ENCODE measurements at places on chromosomes 7 and 10.
A peak's percentile ranks its signal among the peaks of the same experiment; 100 is the strongest.

DNA sequence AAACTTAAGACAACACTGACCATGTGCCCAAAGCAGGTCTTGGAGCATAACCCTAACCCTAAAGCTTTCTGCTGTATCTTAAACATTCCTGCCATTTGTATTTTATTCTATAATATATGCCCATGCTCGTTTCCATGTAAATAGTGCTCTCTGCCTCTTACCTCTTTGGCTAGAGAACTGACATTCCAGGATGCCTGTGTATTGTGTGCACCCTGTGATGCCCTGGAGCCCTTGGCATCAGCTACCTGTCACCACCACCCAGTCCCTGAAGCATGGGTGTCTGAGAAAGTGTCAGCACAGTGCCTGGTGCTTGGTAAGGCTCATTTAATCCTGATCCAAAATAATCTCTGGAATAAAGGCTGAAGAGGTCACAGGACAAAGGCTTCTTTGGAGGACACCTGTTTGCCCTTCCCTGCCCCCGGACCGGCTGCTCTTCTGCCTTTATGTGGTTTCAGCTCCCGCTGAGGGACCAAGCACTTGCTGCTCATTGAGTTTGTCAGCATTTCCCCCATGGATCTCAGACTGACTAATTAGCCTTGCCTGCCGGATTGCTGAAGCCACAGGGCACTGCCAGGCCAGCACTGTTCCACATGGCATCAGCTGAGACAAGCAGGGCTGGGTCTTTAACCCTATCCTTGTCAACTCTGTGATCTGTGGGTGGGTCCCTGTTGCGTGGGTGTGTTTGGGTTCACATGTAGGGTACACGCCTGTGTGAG lies 139.1 kb upstream of the SORCS3 start:
- peak; percentile 59 for DNase-seq

- no peak for DNase-seq
These were observed 11.2 kb downstream of the GPR146 start for GRCh38 chr7:1055491-1055955.

DNA sequence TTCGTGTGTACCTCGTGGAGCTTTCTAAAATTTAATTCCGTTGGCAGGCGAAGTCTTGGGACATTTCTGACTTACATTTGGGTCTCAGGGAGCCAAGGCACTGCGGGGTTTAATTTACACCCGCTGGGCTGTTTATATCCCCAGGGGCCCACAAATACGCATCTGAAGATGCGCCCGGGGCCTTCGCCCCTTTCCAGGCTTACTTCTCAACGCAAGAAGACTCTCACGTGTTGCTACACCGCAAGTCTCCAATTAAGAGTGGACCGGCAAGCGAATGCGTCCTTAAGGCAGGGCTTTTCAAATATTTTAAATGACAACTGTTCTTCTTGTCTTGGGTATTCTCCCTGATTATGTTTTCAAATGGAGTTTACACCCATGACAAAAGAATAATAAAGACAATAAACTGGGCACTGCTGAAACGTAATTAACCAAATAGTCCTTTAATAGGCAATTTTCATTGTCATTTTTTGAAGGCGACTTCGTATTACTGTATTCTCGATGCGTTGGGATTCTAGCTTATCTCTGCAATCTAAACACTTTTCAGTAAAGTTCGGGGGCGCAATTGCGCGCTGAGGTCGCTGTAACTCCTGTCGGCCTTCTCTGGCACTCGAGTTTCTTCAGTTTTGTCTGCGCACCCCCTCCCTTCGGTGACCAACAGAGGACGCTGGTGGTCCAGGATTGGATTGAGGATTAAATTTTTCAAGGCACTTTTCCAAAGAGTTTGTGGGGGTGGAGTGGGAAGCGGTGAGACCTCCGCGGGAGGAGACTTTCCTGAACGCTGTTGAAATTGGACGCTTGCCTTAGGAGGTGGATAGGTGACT lies 837 bp upstream of the IGFBP3 start:
- peak; percentile 74 for DNase-seq

GRCh38 chr10:75070476-75070875 lies 41.0 kb upstream of the SAMD8 start:
- DNase-seq, result no peak

DNA sequence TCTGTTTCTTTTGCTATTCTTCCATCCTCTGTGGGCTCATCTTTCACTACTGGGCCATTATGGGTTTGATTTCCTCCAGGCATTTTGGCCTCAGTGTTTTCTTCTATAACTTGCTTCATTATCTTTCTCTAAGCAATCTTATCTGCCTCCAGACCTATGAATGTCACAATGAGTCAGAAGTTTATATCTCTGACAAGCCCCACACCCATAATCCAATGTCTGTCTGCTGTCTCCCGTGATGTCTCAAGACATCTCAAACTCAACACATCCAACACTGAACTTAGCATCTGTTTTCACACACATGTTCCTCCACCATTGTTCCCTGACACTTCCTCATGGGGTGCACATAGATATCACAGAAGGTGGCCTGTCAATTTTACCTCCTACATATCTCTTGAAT lies 46.7 kb upstream of the RHOBTB1 start:
- no peak for DNase-seq

GRCh38 chr7:69732203-69732602 lies 133.9 kb downstream of the AUTS2 start:
- DNase-seq, result no peak

DNA sequence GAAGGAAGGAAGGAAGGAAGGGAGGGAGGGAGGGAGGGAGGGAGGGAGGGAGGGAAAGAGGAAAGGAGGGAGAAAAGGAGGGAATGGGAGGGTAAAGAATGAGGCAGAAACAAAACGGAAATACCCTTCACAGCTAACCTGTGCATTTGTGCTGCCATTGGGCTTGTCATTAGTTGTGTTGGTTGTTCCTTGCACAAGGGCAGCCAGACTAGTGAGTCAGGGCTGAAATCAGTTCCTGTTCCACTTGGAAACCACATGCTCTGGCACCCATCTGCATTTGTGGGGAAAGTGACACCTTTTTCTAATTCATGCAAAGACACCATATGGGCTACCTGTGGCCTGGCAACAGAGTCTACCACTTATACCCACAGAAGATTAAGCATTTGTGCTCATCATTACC lies 1004.0 kb upstream of the C7orf33 start:
- DNase-seq, result no peak

DNA sequence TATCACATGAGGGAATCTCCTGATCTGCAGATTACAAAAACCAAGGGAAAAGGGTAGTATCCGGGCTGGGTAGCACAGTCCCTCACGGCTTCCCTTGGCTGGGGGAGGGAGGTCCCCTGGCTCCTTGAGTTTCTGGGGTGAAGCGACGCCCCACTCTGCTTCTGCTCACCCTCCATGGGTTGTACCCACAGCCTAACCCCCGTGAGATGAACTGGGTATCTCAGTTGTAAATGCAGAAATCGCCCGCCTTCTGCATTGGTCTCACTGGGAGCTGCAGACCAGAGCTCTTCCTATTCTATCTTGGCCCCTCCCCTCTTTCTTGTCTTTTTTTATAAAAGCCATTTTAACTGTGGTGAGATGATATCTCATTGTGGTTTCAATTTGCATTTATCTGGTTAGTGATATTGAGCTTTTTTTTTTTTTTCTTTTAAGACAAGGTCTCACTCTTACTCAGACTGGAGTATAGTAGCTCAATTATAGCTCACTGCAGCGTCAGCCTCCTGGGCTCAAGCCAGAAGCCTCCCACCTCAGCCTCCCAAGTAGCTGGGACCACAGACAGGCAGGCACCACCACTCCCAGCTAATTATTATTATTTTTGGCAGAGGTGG lies 87.8 kb downstream of the ABCC2 start:
- DNase-seq, result no peak

GRCh38 chr7:27099453-27100370 lies 2.8 kb downstream of the HOXA2 start:
- DNase-seq, result no peak

- no peak for DNase-seq
These were observed 64.8 kb upstream of the PLPP4 start for GRCh38 chr10:120392245-120392644.

- DNase-seq, result no peak
These were observed 5.5 kb downstream of the CPA5 start for GRCh38 chr7:130349911-130350782.

GRCh38 chr10:16478801-16479200 lies 42.0 kb downstream of the PTER start:
- DNase-seq, result no peak

DNA sequence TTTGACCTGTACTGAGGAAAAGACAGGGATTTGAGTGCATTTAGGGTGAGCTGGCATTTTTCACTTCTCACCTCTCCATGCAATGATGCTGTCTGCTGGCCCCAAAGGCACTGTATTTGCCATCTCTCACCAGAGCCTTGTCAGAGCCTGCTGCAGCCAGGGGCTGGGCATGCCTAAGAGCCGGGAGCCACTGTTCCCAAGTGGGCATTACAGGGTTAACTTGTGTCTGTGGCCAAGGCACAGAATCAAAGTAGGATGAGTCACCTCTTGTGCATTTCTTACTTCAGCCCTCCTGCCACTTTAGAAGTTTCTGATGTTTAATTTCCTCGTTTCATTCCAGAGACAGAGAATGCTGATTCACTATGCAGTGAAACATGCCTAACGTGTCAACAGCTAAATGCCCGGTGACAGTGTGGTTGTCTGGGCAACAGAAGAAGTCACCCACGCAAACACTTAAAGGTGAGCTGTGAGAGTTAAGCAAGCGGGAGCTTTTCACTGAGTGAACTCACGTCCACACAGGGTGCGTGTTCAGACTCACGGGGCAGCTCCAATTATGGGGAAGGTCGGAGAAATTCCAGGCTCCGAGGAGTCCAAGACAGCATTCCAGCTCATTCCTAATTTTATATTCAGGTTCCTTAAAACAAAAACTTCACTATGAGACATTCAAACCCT lies 57.1 kb upstream of the IGFBP3 start:
- no peak for DNase-seq

- no peak for DNase-seq
These were observed 11.9 kb upstream of the DMTF1 start for GRCh38 chr7:87140271-87140748.

- DNase-seq, result no peak
These were observed 4.6 kb downstream of the ARPC1B start for GRCh38 chr7:99379043-99379577.

DNA sequence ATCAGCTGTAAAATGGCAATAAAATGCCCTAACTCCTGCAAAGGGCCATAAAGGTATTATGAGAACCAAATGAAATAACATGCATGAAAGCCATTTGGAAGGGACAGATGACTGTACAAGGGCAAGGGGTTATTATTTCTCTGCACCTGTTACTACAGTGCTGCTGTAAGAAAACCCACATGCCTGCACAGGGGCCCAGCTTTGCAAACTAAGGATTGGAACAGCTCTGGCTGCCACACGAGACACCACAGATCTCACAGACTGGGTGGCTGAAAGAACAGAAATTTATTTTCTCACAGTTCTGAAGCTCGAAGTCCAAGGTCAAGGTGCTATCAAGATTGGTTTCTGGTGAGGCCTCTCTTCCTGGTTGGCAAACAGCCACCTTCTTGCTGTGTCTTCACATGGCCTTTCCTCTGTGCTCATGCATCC lies 409.0 kb upstream of the NRP1 start:
- DNase-seq, result no peak

DNA sequence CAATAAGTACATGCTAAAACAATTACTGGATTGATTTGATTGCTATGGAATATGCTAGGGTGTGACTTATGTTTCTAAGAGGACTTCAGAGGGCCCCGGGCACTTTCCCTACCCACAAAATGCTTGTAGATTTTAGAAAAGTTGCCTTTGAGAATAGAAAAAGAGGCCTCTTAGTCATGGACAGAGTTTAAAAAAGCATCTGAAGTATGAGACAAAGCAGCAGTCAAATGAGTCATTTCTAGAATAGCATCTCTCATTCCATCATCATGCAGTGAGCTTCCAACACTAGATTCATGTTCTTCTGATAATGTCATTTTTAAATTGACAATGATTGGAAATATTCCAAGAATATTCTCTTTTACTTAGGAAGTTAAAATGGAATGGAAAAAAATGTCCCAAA lies 675.1 kb upstream of the PCDH15 start:
- no peak for DNase-seq

- DNase-seq, result no peak
These were observed 66.1 kb upstream of the ABLIM1 start for GRCh38 chr10:114723991-114724715.

- peak; percentile 62 for DNase-seq
These were observed at the start of gene CELF2 for GRCh38 chr10:11017570-11018431. Gene CELF2, plus strand, starts transcription at chr10:11017872. Its CDS starts 218 bp downstream, at chr10:11018090.

- DNase-seq, result no peak
These were observed 256.4 kb downstream of the KIAA1217 start for GRCh38 chr10:24465124-24465874.

DNA sequence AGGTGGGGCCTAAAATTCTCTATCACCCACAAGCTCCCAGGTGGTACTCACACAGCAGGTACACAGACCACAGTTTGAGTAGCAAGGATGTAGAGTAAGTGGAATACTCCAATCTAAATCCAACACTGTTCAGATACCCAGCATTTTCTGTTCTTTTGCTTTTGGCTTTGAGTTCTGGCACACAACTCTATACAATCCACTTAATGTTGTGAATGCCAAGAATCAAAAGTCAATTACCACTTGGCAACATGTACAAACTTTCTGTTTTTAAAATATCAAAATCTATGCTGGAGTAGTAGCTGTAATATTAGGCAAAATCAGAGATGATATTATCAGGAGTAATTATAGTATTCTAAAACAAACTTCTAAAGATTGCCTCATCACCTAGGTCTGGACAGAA lies 133.4 kb upstream of the LRRTM3 start:
- DNase-seq, result no peak

- no peak for DNase-seq
These were observed 67.2 kb downstream of the FAM107B start for GRCh38 chr10:14707481-14707880.

DNA sequence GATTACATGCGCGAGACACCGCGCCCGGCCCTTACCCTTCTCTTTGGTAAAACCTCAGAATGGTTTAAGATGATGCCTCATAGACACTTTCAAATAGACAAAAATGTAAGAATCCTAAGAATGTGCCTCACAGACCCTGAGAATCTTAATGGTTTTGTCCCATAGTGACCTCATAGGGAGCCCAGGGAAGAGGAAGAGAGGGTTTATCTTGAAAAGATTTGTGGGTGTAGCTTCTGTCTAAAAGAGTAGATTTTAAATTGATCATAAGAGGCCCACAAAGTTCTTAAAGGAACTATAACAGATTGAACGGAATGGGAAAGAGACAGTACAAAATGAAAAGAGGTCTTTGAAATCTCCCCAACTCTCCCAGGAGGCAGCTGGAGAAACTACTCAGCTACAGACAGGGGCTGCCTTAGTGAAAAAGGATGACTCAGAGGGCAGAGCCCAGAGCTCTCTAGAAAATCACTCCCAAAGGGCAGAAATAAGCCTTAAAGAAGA lies 220.6 kb downstream of the ADRA2A start:
- no peak for DNase-seq

All from WERI-Rb-1 (cell line).